ENCODE measurements at places on chromosomes 7 and 10.

DNA sequence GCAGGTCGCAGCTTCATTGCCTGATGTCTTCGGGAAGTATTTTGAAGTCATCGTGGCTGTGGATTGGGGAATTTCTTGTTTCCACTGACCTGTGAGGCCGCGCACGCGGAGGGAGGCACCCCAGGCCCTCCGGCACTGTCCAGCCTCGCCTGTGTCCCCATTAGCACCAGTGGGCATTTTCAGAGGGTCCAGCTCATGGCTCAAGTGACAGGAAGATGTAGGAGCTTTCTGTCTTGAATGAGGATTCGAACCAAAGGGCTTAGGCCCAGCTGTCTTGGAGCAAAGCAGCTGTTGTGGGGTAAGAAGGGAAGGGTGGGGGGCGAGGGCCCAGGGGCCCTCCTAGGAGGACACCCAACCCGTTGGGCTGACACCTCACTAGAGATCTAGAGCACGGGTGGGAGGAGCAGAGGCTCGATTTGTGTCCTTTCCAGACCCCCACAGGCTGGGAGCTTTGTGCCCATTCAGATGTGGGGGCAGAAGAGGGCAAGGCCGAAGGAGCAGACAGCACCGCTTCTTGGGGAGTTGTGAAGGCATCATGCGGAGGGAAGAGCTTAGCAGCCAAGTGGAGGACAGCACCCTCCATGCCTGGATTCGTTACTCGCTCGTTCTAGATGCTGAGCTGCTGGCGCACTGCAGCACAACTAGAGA lies 914 bp downstream of the ZNF37A start:
- no peak for DNase-seq

DNA sequence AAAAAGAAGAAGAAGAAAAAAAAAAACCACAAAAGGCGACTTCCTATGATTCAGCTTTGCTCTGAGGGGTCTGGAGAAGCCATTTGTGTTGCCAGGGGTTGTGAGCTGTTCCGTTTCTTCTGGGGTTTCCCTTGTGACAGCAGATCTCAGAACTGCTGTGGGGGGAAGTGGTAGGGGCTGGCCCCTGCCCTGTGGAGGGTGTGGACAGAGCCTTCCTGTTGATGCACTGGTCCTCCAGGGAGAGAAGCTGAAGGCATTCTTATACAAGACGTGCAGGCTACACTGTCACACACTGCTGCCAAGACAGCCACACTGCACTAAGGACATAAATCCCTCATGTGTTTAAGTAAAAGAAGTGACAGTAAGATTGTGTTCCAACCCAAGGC lies 17.3 kb upstream of the CSGALNACT2 start:
- no peak for DNase-seq

DNA sequence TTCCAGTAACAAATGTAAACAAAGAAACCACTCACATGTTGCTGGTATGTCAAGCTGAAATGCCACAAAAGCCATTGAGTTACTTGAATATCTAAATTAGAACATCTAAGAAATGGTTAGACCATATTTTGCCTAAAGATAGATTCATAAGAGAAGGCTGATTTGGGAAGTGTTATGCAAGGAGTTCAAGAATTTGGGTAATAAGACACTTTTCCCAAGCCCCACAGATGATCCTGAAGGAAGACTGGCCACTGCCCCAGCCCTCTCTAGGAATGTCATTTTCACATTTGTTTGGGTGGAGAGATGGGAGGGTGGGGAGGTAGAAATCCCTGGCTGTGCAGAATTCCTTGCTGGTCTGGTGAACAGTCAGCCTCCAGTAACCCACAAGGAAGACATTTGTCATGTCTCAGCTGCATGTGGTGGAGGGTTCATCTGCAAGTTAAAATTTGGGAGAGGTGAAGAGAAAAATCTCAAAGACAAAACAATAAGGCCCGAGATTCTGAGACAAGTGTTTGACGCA lies 427.2 kb upstream of the KLF6 start:
- no peak for DNase-seq

DNA sequence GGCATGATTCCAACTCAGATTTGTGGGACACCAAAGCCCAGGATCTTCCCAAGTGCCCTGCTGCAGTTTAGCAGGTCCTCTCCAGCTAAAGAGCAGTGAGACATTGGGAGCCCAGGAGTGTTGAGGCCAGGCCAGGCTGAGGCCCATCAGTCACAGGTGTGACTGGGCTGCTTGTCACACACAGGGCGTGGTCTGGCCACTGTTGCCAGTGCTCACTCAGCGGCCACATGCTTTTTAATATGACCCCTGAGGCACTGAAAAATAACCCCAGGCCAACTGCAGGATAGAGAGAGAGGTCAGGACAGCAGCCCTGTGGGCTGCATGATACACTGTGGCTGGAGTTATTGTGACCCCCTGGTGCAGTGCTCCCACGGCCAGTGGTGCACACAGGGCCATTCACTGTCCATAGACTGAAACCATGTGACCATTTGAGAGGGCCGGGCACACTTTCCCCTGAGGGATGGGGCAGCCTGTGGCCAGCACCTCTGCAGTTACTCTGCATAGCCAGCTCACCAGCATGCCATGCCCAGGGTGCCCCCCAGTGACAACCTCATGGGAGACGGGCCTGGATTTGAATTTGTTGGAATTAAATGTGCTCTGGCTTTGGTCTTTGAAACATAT lies 4.2 kb downstream of the GDF2 start:
- DNase-seq: no peak

DNA sequence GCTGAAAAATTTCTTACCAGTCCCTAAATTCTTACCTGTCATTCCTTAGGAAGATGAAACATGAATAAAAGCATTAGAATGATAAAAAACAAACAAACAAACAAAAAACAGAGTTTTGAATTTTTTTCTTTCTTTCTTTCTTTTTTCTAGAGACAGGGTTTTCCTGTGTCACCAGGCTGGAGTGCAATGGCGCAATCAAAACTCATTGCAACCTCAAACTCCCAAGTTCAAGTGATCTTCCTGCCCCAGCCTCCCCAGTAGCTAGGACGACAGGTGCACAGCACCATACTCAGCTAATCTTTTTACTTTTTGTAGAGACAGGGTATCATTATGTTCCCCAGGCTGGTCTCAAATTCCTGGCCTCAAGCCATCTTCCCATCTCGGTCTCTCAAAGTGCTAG lies 26.5 kb downstream of the NT5C2 start:
- no peak for DNase-seq

DNA sequence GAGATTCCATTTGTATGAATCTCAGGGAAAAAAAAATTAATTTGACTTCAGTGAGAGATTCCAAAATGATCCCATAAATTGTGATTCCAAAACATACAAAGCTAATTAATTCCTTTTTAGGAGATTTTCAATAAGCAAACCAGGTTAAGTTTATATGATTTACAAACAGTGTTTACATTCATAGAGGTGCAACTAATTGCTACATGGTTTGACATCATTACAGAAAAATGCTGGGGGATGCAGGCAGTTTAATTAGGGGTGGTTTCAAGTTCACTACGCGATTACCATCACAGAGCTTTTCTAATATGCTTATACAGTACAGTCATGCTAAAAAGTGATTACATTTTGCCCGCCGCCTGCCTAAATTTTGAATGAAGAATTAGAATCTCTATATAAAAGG lies 143.2 kb upstream of the MGMT start:
- no peak for DNase-seq

GRCh38 chr10:69317626-69318105 lies 39.4 kb downstream of the HK1 start:
- DNase-seq: no peak

- no peak for DNase-seq
Observed at GRCh38 chr10:104267721-104268404, 1.1 kb upstream of the GSTO2 start.

- DNase-seq: no peak
Observed at GRCh38 chr7:119724041-119724792, 548.8 kb upstream of the KCND2 start.

DNA sequence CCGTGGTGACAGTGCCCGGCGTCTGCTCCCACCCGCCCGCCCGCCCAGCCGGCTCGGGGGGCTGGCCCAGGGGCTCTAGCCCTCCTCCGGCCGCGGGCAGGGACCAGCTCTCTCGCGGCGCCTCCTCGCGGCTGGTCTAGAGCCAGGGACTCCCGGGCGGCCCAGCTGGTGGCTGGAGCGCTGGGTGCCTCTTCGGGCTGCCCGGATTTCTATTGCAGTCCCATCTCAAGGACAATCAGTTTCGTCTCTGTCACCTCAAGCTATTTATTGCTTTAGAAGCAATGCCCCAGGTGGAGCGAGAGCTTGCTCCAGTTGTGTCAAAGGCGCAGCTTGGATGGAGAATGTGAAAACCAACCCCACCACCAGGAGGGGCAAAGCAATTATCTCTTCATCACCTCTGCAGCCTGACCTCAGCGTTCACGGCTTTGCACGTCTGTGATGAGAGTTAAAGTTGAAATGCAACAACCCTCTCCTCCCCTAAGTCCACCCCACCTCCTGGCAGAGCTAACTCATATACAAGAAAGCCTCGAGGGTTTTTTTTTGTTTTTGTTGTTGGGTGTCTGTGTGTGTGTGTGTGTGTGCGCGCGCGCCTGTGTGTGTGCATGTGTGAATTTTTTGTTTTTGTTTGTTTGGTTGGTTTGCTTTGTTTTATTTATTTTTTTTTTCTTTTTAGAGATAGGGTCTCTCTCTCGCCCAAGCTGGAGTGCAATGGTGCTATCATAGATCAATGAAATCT lies at the start of gene ITGA8:
Gene ITGA8 (minus strand): TSS at position 24 of the 736 bp plus-strand sequence. CDS start 151 bp downstream, outside the sequence.
- no peak for DNase-seq

DNA sequence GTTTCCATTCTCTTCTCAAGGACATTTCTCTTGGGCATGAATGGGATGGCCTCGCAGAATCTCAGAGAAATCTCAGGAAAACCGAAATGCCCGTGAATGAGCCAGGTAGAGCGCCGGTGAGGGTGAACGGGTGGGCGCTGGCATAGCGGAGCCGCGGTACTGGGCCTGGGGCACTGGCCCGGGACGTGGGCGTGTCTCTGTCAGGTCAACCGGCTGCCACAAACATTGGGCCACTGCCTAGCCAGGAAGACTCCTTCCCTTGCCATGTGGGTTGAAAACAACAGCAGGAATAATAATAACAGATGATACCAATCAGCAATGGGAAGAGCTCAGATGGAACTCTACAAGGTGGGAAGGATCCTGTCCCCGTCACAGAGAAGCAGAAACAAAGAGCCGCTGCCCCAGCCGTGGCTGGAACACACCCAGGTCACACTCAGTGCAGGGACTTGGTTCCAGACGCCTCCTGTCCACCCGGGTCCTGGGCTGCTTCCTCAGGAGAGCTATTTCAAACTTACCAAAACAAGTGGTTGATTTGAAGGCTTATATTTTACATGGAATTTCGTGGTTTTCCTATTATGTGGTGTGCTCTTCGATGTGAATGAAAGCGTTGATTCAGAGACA lies 51.1 kb upstream of the EBF3 start:
- DNase-seq: no peak

- no peak for DNase-seq
Observed at GRCh38 chr10:62248465-62248864, 20.2 kb downstream of the RTKN2 start.

DNA sequence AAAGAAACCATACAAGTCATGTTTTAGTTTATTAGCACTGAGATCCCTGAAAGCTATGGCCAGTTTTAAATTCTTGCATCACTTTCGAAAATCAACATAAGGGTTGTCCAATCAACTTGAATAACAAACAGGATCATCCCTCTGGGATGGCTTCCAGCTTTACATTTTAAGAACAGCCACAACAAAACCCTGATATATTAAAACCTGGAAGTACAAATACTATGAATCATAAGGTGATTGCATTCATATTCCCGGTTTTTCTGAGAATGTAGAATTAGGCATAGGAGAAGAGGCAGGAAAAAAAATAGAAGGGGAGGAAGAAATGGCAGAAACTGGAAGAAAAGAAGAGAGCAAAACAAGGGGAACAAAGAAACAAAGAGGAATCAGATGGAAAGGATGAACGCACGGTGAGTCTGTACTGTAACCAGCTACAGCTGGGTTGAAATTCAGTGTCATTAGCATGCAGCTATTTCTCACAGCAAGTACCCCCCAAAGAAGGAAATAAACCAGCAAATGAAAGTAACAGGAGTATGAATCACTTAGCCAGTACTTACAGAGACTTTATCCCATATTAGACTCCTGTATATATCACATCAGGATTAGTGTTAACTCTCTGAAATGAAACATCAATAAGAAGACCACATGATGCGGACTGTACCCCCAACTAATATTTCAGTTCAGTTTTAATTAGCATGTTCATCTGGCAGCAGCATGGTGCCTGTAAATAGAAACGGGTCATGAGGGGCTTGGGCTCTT lies 301.3 kb downstream of the RNLS start:
- no peak for DNase-seq

DNA sequence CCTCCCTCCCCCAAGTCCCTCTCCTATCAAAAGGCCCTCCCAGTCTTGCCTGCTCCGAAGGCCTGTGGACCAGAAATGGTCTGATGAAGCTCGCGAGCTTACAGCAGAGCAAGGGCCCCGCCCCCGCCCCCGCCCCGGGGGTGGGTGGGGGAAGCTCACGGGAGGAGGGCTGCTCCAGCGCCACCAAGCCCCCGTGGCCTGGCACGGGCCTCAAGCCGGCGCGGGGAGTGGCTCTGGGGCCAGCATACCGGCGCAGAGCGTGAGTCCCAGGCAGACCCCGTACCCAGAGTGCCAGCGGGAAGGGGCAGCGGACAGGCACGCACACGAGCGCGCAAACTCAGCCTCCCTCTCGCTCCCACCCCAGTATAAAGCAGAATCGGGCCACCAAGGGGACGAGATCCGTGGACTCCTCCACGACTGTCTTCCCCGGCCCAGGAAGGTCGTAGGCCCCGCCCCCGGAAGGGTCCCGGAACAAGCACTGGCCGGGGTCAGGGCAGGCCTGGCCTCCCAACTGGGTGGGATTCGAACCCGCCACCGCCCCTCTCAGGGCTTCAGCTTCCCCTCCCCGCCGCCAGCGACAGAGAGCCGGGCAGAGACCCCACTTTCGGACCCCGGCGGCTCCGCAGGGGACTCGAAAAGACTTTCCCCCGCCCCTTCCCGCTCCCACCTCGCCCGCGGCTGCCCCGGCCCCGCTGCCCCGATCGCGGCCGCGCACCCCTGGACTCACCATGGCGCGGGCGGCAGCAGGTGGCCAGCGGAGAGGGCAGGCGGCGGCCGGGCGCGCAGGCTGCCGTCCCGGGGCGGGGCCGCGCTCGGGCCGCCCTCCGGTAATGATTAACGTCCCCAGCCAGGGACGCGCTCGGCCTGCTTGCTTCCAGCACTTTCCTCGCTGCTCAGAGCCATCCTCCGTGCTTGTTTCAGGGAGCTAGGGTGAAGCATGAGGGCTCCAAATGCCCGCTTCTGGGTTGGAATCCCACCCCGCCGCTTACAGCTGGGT lies at the start of gene PCBD1:
Gene PCBD1 (minus strand): TSS at position 762 of the 997 bp plus-strand sequence. CDS start 32 bp downstream, at position 730.
- no peak for DNase-seq

GRCh38 chr7:39410582-39410981 lies 155.6 kb upstream of the YAE1 start:
- no peak for DNase-seq

DNA sequence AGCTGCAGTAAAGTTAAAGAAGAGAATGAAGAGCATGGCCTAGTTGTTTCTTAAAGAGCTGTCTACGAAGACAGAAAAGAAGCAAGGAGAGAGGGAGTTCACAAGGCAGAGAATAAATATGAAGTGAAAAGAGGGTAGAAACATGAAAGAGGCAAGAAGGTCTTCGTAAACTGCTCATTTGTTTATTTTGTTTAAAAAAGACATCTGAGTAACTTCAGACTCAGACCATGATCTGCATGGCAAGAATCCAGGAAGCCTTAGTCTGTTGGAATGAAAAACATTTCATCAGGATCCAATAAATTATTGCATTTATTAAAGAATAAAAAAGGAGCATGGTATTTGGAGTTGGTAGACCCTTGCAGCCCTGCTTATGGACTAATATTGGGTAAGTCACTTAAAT lies 151.1 kb downstream of the SEM1 start:
- DNase-seq: no peak
